B cell (primary cell): ENCODE measurements at places on chromosomes 7 and 10. TPM values are rescaled to one million over a fixed set of nuclear protein-coding genes. Genes with fewer than 3 reads are reported as not detected.
A peak's percentile ranks its signal among the peaks of the same experiment; 100 is the strongest.

Gene PLEKHA8
- 10.5 and 11.8 TPM in 2 replicates for total RNA-seq

Gene TWIST1
- not detected in 2 replicates for total RNA-seq

Gene RPEL1
- not detected in 2 replicates for total RNA-seq

Gene PRKCQ
- total RNA-seq = 0.15 and 0.27 TPM in 2 replicates

Gene NXPH1
- not detected in 2 replicates for total RNA-seq

Gene MYOZ1
- total RNA-seq = not detected in 2 replicates

DNA sequence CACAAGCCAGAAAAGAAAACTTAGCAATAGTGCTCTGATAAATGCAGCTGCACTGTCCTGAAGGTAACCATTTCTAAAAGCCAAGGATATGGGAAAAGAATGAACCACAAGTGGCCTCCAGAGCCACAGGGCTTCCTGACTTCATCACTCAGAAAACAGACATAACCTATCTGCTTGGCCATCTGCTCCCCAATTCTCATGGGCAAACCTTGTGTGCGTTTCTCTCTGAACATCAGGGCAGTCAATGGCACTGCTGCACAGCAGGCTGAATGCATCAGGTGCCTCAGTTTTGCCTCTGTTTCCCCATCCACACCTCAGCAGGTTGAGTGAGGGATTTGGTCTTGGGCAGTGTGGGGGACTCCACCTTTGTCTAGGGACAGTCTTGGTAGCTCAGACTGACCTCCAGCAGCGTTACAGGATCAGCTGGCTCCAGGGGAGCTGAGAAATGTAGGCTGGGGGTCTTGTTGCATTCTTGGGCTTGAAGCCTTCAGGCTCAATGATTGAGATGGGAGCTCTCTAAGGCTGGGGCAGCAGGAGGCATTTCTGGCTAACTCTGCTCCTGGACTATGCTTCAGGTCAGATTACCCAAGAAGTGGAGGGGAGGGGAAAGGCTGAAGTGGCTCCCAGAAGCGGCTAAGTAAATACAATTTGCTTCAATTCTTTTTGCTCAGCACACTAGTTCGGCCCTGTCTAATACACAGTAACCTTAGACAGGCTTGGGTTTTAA lies 23.6 kb upstream of the PDLIM1 start:
- no peak for DNase-seq

DNA sequence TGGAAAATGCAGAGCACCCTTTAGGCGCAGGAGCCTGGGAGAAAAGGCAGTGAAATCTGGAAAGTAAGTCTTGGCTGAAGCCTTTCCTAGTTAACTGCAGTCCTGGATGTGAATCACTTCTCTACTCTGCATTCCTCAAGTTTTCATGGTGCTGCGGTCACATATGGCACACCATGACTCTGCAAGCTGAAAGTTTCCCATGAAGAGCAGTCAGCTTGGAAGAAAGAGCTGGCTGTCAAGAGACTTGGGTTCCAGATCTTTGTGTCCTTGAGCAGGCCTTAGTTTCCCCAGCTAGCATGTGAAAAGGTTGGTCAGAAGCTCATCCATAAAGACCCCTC lies 548.3 kb downstream of the SORCS3 start:
- no peak for DNase-seq

DNA sequence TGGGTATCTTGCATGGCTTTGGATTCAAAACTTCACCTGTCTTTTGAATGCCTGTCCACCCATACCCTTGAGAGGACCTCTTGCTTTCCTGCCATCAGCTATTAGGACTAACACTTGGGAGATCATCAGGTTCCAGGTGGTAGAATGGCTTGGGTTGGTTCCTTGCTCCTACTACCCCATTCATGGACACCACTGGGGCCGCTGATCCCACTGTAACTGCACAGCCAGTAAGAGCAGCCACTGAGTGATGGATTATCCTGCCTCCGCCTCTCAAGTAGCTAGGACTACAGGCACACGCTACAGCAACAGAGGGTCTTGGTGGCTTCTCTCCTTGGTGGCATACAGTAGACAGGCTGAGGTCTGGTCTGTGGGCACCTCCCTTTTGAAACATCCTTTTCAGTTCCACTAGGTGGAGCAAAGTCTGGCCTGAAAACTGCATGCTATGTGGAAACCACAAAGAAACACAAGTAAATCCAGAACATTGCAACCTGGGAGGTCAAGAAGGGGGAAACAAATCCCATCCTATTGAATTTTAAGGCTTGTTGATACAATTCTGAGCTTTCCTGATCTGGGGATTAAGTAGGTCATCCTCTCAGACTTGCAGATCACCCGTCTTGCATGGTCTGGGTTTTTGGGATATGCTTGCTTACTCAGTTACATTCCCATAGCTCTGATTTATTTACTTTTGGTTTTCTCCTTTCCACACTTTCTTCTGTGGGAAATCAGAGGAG lies 9.4 kb downstream of the WBP1L start:
- peak; percentile 26 for DNase-seq

DNA sequence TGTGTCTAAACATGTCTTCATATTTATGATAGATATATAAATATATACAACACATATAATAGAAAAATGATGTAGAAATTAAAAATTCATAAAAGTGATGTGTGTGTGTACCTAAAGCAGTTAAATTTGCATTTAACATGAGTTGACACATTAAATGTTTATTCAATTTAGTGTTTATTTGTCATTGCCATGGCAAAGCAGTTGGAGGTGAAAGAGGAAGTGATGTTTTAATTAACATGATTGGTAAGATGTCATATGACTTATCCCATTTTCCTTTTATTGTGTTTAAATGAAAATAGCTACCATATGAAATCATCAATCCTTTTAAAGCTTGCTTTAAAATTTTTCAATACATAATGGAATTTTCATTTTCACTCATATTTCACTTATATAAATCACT lies 452.6 kb downstream of the SUGCT start:
- DNase-seq = no peak

- DNase-seq = no peak
Observed at GRCh38 chr7:945147-945555, 9.3 kb downstream of the ADAP1 start.

DNA sequence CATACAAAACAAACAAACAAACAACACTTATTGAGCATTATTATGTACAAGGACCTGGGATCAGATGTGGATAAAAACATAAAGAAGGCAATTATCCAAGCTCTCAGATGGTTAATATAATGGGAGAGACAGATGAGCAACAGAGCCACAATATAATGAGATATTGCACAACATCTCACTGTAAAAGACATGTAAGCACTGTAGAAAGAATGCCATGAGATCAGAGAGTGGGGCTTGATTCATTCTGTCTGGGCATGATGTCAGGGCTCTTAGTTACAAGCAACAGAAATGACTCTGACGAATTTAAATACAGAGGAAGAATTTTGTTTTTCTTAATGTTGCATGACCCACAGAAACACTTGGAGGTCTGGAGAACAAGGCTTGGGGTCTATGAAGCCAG lies 164.7 kb upstream of the PLXDC2 start:
- DNase-seq = no peak

GRCh38 chr7:25877802-25878789 lies 273.9 kb upstream of the NFE2L3 start:
- peak; percentile 20 for DNase-seq

DNA sequence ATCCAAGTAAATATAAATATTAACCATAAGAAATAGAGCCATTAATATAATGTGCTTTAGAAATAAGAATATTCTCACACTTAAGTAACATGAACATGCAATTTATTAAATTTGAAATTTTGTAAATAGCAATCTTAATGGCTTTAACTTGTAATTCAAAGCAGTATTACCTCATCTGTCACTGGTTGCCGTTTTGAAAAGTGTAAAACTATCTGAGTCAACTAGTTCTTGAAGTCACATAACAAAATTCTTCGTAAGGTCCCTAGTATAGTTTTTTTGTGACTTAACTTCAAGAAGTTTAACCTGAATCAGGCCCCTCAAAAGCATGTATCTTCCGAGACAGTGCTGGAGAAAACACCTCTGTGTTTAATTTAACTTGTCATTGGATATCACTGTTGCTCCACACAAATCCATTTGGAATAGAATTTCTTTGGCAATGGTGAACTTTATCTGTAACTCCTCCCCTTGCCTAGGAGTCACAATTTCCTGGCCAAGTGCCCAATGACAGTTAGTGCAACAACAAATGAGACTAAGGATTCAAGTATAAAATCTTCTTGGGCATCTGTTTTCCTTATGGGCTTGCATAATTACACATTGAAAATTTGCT lies 47.1 kb downstream of the NT5C2 start:
- no peak for DNase-seq

DNA sequence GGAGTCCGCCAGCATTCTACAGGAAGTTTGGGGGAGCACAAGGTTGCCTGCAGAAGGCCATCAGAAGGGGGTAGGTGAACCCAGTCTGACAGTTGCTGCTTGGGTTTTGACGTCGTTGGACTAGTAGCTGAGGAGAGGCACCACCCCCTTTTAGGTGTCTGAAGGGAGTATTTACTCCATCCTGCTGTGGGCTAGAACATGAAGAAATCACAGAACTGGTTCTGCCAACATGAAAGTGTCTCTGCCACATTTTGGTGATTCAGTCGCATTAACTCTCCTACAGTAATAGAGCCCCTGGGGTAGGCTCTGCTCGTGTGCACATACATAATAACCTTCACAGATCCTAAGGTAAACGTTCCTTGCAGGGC lies 834 bp upstream of the TRIL start:
- no peak for DNase-seq

DNA sequence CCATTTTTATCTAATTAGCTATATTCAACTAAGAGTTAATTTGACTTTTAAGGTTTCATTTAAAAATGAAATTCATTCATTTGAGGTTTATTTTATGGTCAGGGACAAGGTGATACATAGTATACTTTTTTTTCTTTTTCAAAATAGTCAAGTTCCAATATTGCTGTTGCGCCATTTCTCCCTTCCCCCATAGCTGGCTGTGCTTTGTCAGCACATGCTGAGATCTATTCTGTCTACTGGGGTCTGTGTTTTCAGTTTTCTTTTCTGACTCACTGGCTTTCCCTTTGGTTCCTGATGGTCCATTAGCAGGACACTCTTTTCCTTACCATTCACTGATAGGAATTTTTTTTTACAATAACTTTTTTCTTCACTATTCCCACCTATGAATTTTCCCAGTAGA lies 336.4 kb upstream of the TMEM229A start:
- no peak for DNase-seq

GRCh38 chr10:100775386-100775785 lies 30.0 kb downstream of the PAX2 start:
- DNase-seq = no peak

DNA sequence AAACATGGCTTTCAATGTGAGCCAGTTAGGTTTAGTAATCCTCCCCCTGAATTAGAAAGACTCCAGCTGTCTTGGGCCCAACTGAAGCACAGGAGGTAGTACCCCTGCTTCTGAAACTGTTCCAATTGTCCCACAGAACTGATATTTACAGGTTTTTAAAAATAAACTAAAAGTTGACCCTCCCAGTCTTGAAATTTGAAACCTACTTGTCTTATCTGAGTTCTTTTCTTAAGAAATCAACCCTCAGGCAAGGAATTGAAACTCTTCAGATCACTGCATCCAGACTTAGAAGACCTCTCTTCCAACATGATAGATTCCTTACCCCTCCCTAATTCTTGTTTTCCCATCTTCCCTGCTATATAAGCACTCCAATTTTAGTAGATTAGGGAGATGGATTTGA lies 13.3 kb upstream of the ARHGAP21 start:
- no peak for DNase-seq

GRCh38 chr7:7565746-7566650 lies 686 bp upstream of the MIOS start:
- no peak for DNase-seq

DNA sequence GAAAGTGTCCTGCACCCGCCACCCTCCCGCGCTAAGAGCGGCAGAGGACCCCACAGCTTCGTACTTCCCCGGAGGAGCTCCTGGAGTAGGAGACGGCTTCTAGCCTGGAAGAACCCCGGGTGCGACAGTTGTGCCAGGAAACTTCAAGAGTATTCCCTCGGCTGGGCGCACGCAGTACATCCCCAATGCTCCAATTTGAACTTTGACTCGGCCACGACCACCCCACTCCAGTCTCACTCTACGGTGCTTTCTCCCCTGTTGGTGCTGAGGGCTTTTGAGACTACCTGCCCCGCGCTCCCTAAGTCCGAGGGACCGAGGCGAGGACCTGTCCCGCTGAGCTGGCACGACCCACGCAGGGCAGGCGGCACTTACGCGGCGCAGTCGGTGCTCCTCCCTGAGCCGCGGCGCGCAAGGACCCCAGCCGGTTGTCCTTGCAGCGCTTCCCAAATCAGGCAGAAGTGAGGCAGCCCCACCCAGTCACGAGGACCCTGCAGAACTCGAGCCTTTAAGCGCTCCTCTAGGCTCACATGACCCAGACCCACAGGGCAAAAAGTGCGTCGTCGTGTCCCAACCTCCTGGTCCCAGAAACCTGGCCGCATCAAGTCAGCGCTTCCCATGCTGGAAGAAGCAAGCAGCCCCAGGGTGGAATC lies at the start of gene CPVL:
TSS of gene CPVL (minus strand) at position 481 of the 650 bp plus-strand sequence. CDS start 25,476 bp downstream, outside the sequence.
- DNase-seq = no peak

GRCh38 chr7:23184709-23185359 lies 3.0 kb downstream of the NUP42 start:
- DNase-seq = no peak

GRCh38 chr7:11776039-11776438 lies 56.0 kb downstream of the THSD7A start:
- no peak for DNase-seq

GRCh38 chr10:122768389-122768745 lies 68.7 kb upstream of the C10orf120 start:
- DNase-seq = no peak

DNA sequence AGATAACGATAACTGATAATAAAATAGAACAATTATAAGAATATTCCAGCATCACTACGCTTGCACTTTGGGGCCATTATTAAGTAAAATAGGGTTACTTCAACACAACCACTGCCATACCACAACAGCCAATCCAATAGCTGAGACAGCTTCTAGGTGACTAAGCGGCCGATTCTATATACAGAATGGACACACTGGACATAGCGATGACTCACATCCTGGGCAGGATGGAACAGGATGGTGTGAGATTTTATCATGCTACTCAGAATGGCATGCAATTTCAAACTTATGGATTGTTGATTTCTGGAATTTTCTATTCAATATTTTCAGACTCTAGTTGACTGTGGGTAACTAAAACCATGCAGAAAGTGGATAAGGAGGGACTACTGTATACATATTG lies 920.9 kb downstream of the LRMDA start:
- no peak for DNase-seq

DNA sequence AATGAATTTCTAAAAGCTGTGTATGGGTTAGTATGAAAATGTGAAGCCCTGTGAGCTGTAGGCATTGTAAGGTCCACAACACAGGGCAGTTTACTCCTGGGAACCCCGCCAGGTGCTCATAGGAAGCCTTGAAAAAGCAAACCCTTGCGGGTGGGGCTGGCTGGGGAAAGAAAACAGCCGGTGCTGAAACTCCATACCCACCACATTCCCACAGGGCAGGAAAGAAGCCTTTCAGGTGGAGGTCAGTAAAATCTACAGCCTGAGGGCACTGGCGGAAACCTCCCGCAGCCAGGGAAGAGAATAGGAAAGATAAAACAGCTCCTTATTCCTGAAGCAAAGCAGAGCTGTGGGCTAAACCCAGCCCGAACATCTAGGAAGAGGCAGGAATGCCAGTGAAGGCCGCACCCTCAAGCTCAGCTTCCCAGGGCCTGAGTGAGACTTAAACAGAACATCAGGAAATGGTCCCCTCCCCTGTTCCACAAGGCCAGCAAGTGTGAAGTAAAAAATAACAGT lies 34.7 kb downstream of the PODXL start:
- no peak for DNase-seq
